ENCODE measurements at places on chromosomes 2 and 18.

GRCh38 chr2:207849443-207849842 lies 79.7 kb upstream of the FZD5 start:
- no peak for DNase-seq

GRCh38 chr2:67219651-67220050 lies 177.5 kb upstream of the ETAA1 start:
- DNase-seq: no peak

GRCh38 chr2:194750926-194751325 lies 906.1 kb upstream of the SLC39A10 start:
- DNase-seq: no peak

GRCh38 chr2:103264058-103264768 lies 502.4 kb downstream of the TMEM182 start:
- DNase-seq: no peak

GRCh38 chr18:3832025-3832638 lies 382.2 kb downstream of the TGIF1 start:
- no peak for DNase-seq

DNA sequence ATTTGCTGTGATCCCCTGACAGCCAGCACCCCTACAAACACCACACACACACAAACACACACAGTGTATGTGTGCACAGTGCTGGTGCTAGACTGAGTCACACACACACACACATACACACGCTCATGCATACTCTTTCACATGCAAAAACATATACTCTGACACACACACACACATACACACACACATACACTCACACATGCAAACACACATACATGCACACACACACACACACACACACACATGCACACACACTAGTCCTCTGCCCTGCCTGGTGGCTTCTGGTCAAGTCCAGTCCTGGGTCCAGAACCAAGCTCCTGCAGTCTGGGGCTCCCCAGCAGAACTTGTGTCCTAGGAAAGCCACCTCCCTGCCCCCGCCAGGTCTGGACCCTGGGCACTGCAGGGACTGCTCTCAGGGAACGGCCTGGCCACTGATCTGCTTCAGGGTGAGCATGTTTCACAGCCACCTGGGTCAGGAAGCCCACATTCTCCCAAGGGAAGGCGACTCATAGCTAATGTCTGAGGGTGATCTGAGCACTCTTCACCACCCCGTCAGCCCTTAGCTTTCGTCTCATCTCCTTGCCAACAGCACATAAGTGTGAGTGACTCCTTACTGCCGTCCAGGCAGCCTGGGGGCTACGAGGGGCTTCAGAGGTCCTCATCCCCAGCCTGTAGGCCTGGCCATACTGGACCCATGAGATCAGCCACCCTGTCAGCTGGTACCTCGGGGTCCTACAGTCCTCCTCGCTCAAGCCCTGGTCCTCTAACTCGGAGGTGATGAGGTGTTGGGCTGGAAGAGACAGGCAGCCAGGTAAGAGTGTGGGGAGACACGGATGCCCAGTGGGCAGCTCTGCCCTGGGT lies 88.1 kb downstream of the MCFD2 start:
- DNase-seq: no peak

DNA sequence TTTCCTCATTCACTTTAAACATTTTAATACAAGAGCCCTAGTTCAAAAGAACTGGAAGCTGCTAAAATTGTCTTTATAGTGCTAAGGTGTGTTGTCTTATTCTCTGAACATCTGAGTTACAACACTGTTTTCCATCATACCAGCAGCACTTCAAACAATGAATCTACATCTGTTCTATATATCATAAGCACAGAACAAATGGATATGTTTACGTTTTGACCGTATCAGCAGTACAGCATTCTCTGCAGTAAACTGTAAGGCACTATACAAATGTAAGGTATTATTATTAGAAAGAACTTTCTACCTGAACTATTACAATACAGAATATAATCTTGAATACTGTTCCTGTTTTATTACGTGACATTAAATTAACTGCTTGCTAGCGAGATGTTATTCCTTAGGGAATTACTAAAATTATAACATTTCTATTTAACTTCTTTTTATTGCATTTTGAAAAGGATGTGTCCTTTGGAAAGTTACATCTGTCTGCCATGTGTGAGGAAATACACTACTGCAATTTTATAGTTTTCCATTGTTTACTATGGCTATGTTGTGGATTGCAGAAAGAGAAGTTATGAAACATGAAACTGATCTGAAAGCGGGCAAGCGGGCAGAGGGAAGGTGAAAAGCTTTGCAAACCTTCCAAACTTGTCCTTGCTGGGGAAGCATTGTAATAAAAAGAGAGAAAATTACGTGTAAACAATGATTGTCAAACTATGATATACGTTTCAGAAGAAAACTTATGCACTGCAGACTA lies 13.7 kb downstream of the NCKAP1 start:
- DNase-seq: no peak

DNA sequence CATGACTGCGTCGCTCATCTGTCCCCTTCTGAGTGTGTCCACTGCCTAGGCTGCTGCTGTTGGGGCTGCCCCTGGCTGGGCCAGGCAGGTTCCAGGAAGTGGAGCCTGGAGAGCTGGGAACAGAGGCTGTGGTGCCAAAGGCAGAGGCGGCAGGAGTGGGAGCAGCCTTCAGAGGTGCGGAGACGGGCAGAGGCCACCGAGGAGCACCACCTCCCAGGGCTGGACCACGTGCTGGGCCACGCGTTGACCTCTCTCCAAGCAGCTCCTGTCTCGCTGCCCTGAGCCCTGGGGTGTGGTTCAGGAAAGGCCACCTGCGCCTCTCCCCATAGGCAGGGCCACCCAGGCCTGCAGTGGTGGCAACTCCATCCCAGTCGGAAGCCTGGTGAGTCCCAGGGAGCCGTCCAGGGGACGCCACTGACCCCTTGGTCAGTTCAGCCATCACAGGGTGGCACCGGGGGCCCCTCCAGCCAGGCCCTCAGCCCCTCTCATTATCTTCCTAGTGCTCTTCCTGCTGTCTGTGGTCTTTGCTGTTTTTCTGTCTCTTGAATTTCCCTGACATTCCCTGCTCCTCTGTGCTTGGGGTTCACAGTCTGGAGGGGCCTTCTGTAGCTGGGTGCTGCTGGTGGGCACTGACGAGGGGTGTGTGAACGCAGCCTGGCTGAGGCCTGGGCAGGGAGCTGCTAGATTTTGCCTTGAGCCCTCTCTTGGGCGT lies 122.8 kb upstream of the HS6ST1 start:
- DNase-seq: no peak

DNA sequence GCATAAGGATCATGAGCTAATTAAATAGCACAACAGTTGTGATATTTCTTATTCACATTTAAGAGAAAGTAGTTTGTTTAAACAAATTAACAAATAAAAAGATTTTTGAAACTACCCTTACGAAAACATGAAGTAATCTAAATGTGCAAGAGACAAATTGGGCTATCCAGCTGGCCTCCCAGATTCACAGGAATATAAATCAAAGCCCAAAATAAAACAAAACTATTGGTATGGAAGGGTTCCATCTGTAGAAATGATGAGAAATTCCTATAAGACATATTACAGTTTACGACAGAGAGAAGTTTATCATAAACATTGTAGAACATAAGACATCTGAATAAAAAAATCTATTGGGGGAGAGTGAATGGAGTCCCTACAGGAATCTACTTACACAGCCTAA lies 1125.1 kb downstream of the TDRD15 start:
- DNase-seq: no peak

DNA sequence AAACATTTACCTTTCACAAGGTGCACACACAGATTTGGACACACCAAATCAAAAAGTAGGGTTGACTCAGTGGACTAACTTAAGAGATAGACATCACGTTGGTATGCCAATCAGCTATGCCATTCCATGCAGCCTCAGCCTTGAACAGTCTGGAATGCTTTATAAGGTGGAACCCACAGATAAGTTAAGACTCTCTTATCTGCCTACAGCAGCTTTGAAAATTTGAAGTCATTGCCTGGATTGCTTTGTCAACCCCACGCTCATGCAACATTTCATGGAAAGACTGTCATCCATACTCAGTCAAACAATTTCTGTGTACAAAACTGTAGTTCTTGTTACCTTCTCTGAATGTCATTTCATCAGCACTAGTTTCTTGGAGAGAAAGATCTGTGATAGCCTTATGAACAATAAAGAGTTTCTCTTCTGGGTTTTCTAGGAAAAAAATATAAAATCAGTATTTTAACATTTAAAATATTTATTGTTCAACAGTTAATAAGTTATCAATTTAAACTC lies 1.2 kb downstream of the ERMN start:
- no peak for DNase-seq

DNA sequence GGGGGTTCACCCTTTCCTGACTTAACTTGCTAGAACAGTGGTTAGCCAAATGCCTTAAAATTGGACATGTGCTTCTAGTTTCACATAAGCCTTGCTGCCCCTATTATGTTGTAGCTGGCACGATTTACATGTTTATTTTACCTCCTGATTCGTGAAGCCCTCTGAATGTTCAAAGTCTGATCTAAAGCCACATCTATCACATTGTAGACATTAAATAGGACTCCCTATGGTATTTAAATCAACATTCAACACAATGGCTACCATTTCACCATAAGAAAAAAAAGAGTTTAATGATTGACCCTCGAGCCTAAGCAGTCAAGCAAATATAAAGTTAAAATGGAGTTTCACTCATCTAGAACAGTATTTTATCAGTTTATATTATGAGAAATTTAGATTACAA lies 151.5 kb downstream of the GULP1 start:
- no peak for DNase-seq

DNA sequence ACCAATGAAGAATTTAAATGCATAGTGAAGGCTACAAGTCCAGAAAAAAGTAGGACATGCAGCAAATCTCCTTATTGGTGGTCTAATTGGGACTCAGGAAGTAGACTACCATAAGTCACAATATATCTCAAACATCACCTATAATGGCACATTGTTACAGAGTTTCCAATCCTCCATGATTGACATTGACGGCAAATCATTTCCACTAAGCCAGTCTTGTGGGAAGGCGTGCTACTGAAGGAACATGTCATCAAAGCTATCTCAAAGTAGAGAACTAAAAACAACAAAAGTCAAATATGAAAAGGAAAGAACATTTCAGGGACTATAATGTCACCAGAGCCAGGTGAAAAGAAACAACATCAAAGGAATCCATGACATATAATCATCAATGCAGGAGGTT lies 166.4 kb upstream of the PID1 start:
- no peak for DNase-seq
